ENCODE measurements at places on chromosomes 1 and 21.

DNA sequence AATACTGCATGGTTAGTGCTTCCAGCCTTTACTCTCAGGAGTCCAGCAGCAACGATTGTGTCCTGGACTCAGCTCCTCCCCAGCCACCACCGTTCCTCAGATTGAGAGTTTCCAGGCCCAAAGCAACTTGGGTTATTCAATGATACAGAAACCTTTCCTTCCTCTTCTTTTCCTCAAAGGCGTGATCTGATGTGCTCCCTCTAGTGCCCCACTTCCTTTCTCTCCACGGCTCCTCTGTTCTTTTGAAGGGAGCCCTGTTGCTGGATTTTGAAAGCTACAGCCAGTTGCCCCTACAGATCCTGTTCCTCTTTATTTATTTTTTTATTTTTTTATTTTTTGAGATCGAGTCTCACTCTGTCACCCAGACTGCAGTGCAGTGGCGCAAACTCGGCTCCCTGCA lies 14.1 kb downstream of the CRP start:
- no peak for DNase-seq

DNA sequence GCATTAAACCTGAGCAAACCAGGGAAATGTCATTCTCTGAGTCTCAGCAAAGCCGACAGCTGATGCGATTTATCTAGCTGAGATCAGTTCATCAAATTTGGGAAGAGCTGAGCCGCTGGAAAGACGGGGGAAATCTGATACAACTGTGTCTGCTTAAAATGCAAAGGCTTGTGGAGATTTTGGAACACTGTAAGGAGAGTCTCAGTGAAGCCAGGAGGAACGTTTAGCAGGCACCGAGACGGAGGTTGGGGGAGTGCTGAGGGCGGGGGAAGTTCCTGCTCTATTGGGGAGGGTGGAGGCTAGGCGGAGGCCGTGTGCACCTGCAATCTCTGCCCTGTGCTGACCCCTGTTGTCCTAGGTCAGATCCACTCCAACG lies 143.2 kb upstream of the CSF3R start:
- no peak for DNase-seq

DNA sequence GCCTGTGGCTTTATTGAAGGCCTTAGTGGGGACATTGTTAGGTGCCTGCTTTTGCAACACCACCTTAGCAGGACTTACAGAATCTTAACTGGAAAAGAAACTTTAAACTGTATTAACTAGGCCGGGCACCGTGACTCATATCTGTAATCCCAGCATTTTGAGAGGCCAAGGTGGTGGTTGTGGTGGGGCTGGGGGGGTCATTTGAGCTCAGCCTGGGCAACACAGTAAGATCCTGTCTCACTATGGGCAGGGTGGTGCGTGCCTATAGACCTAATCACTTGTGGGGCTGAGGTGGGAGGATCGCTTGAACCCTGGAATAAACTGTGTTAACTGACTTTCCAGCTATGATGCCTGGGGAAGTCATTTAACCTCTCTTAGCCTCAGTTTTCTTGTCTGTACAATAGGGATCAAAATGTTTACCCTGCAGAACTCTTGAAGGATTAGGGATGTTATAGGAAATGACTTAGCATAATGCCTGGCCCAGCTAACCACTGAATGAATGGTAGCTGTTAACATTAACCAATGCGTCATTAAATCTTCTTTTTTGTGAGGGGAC lies 39.5 kb downstream of the IER5 start:
- DNase-seq: no peak

- DNase-seq: no peak
Observed at GRCh38 chr1:109570414-109570813, 22.0 kb downstream of the GNAI3 start.

GRCh38 chr1:242826701-242827336 lies 302.3 kb upstream of the PLD5 start:
- no peak for DNase-seq

DNA sequence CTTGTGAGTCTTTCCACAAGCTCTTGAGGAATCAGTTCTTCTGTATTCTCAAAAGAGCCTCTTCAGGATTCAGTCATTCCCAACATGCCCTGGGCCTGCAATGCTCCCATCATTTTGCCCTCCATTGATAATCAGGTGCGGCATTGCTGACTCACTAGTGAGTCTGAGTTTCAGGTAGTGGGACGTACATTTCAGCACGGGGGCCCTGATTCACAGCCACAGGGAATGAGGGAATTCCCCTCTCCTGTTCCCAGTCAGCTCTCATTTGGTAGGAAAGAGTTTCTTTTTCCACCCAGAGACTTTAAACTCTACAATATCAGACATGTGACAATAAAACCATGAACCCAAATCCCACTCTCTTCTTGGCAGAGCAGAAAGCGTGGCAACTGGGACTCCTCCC lies 3.7 kb upstream of the IRF6 start:
- DNase-seq: no peak

GRCh38 chr21:34806423-34806822 lies 137.6 kb downstream of the CLIC6 start:
- no peak for DNase-seq

DNA sequence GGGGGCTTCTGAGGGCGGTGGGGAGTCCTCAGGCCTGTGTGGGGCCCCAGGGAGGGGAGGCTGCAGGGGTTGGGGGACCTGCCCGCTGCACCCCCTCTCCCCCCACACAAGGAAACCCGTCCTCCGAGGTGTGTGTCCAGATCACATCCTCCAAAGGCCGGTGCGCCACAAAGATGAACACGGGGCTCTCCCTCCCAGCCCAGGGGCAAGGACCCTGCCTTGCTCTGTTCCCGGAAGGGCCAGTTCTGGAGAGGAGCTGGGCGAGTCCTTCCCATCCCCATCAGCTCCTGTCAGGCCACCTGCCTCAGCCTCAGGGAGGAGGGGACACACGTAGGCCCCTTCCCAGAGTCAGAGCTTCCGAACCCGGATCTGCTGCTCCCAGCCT lies 2.5 kb upstream of the TTLL10 start:
- DNase-seq: no peak
